ENCODE measurements at places on chromosomes 7 and 10. TPM values are rescaled to one million over a fixed set of nuclear protein-coding genes. Genes with fewer than 3 reads are reported as not detected.

- DNase-seq: no peak
Observed at GRCh38 chr7:36625247-36625646, 99.0 kb downstream of the AOAH start.

- DNase-seq: no peak
Observed at GRCh38 chr10:26169466-26169865, 47.1 kb upstream of the GAD2 start.

Gene SPDYE9
- not detected for total RNA-seq

DNA sequence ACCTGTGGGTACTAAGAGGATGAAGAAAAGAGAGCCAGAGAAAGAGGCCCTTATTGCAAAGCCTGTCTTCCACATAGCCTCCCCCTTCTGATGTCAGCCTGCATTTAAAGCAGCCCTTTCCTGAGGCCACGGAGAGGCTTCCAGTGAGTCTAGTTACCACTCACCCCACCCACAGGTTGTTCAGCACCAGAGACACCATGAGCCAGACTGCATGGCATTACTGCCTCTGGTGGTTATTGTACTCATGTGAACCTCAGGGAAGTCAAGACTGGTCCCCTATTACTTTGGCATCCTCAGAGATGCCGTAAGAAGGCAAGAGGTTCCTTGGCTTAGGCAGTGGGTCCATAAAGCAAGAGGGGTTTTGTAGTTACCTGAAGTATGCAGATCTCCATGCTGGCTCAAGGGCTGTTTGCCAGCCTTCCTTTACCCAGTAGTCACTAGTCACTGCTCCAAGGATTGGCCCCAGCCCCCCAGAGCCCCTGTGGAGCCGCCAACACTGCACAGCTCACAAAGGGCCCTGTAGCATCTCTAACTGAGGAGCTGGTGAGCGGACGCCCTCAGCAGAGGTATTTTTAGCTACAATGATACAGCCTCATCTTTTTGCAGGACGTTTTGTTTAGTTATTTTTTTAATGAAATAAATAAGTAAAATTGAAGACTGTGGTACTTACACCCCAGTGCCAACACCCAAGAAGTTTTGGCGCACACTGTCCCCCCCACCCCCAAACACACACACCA, 20.7 kb downstream of the LRRC4 start:
- no peak for DNase-seq

Gene GIMAP1
- not detected for total RNA-seq

DNA sequence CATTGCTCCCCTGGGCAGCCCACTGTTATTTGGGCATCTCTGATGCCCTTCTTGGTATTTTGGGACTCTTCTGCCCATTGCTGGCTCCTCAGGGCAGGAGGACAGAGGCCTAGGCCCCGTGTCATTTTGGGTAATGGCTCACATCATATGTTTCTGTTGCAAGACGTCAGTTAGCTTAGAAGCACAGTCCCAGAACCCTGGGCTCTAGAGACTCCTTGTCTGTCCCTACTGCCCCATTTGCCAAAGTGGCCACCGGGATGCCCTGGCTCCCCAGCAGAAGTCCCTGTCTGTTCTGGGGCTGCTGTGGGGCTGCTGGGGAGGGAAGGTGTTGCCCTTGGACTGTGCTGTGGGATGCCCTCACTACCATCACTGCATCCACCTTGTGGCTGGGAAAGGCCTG, 48.8 kb downstream of the ADCYAP1R1 start:
- DNase-seq: no peak
